ENCODE measurements at places on chromosomes 13 and 19.
A peak's percentile ranks its signal among the peaks of the same experiment; 100 is the strongest.

DNA sequence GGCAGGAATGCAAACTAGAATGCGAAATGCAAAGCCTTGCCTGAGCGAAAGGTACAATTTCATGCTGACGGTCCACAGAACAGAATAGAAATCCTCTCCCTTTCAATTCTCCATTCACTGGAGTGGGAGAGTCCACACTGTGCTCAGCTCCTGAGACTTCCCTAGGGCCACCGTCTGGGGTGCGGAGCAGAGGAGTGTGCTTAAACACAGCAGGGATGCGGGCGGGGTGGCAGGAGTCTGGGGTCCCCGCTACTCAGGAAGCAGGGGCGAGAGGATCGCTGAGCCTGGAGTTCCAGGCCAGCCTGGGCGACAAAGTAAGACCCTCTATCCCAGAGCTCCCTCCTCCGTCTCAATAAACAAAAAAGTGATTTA is 552 bp upstream of the ZNF816 start:
- DNase-seq = peak; percentile 65

DNA sequence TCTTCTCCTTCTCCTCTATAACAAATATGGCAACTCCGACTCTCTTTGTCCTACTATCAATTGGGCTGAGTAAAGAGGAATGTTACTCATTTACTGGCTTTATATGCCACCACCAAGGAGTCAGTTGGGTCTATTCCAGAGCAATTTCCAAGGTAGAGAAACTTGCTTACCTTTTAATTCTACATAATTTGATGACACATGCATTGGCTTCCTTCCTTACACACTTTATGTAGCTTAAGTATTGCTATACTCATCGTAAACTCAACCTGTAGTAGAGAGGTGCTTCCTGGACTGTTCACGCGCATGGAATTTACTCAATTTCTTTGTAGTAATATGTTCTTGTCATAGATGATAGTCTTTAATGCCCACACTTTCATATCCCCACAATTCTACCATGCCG is 160.7 kb downstream of the LMO7 start:
- DNase-seq = no peak

GRCh38 chr13:53343361-53343744 is 314.7 kb downstream of the OLFM4 start:
- no peak for DNase-seq

DNA sequence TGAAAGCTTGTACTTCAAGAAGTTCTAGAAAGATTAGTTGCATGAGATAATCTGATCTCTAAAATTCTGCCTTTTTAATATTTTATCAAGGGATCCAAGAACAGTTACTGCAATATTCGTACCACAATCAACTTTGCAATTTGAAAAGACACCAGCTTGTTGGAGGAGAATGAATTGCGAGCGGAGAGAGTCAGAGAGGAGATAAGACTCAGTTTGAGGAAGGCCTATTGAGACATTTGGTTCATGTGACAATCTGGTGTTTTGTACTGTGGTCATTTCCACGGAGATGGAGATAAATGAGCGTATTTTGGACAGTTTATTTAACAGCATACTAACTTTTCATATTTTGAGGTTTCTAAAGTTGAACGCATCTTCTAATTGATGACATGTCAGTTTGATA is 1276.0 kb downstream of the EFNB2 start:
- no peak for DNase-seq

- peak; percentile 73 for DNase-seq
These were observed 36.8 kb downstream of the RAB20 start for GRCh38 chr13:110524541-110525257.

DNA sequence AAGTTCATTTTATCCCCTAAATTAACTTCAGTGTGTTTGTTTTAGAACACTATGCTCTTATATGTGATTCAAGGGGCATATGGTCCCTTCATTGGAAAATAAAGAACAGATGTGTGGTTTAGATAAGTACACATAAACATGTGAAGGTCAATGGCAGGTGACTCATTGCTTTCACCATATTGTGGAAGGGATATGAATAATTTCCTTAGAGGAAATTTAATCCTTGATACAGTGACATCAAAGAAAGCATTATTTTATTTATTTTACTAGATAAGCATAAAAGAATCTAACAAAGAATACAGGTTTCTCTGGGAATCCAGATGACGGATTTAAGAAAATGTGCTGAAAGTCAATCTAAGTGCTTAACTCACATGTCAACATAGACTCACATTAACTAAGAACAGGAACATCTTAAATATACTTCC is 373.5 kb downstream of the KCTD12 start:
- peak; percentile 83 for DNase-seq

DNA sequence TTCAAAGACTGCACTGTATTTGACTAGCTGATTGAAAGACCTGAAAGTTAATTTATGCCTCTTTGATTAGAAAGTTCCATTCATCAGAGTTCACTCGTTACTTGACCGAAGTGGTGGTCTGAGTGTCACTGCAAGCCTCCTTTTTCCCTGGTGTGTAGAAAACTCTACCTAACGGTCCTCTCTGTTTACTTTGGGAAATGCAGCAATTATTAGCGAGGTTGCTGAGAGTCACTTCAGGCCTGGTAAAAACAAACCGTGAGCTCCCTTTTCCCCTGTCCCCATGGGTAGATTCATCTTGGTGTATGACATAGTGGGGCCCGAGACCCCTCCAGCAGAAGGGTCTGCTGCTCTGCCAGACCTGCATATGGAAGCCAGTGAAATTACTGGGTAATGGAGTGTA is 126.8 kb upstream of the RNF113B start:
- DNase-seq = no peak

GRCh38 chr13:60431108-60431700 is 34.2 kb downstream of the TDRD3 start:
- DNase-seq = peak; percentile 54

DNA sequence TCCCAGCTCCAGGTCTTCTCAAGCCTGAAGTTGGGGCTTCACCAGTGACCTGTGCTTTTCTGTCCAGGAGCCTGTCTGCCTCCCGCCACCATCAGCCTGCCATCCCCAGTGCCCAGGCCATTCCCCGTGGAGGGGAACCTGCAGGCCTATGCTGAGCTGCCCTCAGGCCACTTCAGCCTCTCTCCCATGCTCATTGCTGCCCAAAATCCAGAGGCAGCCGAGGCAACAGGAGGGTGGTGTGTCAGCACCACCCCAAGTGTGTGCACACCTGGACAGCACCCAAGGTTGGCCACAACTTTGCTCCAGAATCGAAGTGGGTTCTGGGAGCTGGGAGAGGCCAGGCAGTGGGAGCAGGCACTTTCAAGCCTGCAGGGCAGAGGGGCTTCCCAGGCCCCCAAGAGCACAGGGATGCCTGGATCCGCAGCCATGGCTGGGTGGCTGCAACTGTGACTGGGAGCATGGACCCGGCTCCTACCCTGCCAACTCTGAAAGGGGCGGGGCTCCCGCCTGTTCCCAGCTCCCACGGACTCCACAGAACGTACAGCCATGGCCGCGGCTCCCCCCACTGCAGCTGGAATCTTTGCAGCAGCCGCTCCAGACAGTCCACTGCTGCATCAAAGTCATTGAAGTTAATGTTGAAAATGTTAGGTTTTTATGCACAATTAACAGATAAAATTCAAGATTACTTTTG is 1747.0 kb downstream of the OLFM4 start:
- no peak for DNase-seq

DNA sequence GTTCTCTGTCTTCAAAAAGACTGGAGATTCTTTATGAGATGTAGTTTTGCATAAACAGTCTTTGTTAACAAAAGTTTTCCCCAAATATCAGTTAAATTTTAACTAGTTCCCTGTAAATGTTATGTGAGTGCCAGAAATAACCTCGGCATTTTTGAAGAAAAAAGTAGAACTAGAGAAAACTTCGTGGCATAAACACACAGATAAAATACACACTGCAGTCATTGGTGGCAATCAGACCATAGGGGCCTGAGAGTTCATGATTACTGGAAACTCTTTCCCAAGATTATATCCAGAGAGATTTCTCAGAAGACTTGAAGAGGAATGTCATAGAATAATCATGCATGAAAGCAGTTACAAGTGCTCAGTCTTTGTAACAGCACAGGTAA is 190.0 kb downstream of the MZT1 start:
- no peak for DNase-seq

DNA sequence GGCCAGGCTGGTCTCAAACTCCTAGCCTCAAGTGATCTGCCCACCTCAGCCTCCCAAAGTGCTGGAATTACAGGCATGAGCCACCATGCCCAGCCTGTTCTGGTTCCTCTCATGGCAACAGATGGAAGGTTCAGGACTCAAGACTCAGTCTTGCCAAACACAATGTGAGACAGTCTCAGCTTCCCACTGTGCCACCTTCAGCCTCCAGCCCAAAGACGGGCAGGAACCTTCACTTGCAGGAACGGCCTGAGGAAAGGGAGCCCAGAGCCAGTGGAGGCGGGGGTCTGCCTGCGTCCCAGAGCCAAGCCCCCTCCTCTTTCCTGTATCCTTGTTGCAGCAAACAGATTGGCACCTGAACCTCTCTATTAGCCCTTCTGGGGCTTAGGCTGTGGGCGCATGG is 2.9 kb upstream of the CHST8 start:
- no peak for DNase-seq

DNA sequence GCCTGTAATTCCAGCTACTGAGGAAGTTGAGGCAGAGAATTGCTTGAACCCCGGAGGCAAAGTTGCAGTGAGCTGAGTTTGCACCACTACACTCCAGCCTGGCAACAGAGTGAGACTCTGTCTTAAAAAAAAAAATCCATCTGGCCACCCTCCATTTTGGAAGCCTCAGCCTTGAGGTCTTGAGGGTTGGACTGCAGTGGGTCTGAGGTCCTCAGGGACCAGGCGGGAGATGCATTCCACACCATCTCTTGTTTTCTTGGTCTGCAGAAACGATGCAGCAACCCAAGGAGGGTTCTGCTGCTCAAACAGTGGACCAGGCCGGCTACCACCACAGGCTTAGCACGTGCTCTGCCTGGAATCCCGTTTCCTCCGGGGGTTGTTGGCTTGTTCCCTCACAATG is 299.3 kb downstream of the FGF9 start:
- no peak for DNase-seq

DNA sequence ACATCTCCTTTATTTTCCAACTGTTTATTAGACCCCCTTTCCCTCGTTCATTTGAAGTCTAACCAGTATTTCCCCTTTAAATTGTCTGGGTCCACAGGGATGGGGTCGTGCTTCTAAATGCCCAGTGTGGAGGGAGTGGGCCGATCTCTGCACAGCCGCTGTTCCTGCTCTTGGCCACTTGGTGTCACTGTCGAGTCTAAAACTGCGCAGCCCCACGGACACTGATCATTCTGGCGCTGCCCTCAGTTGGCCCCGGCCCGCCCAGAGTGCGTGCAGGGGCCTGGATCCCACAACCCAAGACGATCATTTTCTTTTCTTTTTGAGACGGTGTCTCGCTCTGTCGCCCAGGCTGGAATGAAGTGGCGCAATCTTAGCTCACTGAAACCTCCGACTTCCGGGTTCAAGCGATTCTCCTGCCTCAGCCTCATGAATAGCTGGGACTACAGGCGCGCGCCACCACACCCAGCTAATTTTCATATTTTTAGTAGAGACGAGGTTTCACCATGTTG is 12.0 kb downstream of the WDR88 start:
- peak; percentile 82 for DNase-seq

- DNase-seq = no peak
These were observed 27.1 kb downstream of the CYSLTR2 start for GRCh38 chr13:48680756-48681392.

- DNase-seq = no peak
These were observed 78.8 kb downstream of the CACNA1A start for GRCh38 chr19:13427273-13428051.

GRCh38 chr13:97492257-97492656 is 58.3 kb downstream of the RAP2A start:
- peak; percentile 89 for DNase-seq

DNA sequence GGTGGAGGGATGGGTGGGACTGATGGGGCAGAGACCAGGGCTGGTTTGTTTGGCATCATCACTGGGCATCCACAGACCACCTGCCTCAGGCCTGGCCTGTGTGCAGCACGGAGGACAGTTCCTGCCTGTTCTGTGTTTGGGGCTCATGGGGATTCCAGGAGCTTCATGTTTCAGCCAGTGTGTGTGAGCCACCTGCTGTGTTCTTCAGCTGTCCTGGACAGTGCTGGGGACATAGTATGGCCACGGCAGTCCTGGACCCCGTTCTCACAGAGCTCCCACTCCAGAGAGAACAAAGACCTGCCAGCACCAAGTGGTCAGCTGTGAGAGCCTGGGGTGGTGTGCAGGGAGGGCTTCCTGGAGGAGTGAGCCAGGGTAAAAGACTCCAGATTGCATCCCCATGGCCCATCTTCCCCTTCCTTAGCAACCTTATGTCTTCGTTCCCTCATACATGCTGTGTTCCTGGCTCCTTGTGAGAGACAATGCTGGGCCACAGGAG is 2.0 kb upstream of the CCDC97 start:
- no peak for DNase-seq

GRCh38 chr19:41408256-41408655 is 10.6 kb downstream of the BCKDHA start:
- DNase-seq = peak; percentile 57

- DNase-seq = no peak
These were observed 2166.4 kb downstream of the PCDH9 start for GRCh38 chr13:65063753-65064152.

GRCh38 chr19:33316541-33317264 is 14.4 kb upstream of the CEBPA start:
- DNase-seq = no peak

DNA sequence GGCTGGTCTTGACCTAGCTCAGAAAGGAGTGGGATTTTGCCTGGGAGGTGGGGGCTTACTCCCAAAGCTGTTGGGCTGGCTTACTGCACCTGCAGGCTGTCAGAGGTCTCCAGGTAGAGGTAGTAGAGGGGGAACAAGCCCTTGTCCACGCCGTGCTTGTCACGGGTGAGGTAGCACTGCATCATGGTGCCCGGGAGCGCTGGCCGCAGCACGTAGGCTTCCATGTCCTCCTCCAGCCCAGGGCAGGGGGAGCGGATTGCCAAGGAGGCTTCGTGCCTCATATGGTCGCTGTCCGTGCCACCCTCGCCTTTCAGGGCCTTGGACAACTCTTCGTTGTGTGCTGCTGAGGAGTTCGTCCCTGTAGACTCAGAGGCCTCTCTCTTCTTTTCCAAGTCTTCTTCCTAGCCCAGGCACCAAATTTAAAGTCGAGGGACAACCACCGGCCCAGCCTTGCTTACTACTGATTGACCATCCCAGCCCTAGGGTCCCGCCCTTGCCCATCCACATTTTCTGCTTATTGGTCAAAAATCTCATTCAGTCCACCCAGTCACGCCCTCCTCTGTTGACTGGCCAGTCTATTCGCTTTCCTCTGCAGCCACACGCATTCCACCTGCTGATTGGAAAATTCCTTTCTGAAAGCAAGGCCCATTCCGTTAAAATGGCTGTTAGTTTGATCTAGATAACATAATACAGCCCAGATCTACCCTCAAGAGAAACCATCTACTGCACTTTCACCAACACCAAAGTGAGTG is 10.5 kb downstream of the TULP2 start:
- DNase-seq = no peak

- no peak for DNase-seq
These were observed 420.4 kb downstream of the EFNB2 start for GRCh38 chr13:106115081-106115480.

- no peak for DNase-seq
These were observed 2.0 kb upstream of the TSHZ3 start for GRCh38 chr19:31351056-31351854.

- DNase-seq = no peak
These were observed 170.0 kb downstream of the LMO7 start for GRCh38 chr13:75806117-75806516.
